ENCODE measurements at places on chromosomes 6 and 20. TPM values are rescaled to one million over a fixed set of nuclear protein-coding genes. Genes with fewer than 3 reads are reported as not detected.

The TGM2 gene
- total RNA-seq, result 3.5 TPM

The BTNL2 gene
- total RNA-seq, result not detected

The TP53RK gene
- total RNA-seq, result 32.8 TPM

The HRH3 gene
- 2.3 TPM for total RNA-seq

The PLN gene
- 0.46 TPM for total RNA-seq

The SLC4A11 gene
- not detected for total RNA-seq

The GHRH gene
- total RNA-seq, result 2.3 TPM

The WFDC12 gene
- not detected for total RNA-seq

The DBNDD2 gene
- total RNA-seq, result 15.9 TPM

The MUC21 gene
- total RNA-seq, result not detected

The SPATS1 gene
- 1.2 TPM for total RNA-seq

The OR2J3 gene
- not detected for total RNA-seq

The VSX1 gene
- 0.46 TPM for total RNA-seq

The CENPQ gene
- total RNA-seq, result 8.1 TPM

The NELFE gene
- 47.5 TPM for total RNA-seq

The TMEM244 gene
- not detected for total RNA-seq

The CST4 gene
- total RNA-seq, result not detected

The LZTS3 gene
- total RNA-seq, result 36.9 TPM

The SLC44A4 gene
- total RNA-seq, result not detected

The DPPA5 gene
- not detected for total RNA-seq

The ANGPT4 gene
- 0.23 TPM for total RNA-seq

The BTN3A1 gene
- total RNA-seq, result 14.3 TPM

The LRRC73 gene
- total RNA-seq, result 5.3 TPM

The EYS gene
- total RNA-seq, result 1.4 TPM
